ENCODE measurements at places on chromosomes 7 and 10. TPM values are rescaled to one million over a fixed set of nuclear protein-coding genes. Genes with fewer than 3 reads are reported as not detected.

ENTPD1 gene
- total RNA-seq, result 13.0 TPM

DRGX gene
- total RNA-seq, result not detected

ACADSB gene
- total RNA-seq, result 21.3 TPM

PRKG1 gene
- not detected for total RNA-seq

MMP21 gene
- not detected for total RNA-seq

TDRD1 gene
- 0.16 TPM for total RNA-seq

EBF3 gene
- total RNA-seq, result not detected

MPP7 gene
- 0.43 TPM for total RNA-seq

GPR15LG gene
- total RNA-seq, result not detected

OR13A1 gene
- not detected for total RNA-seq

ZNF394 gene
- 38.7 TPM for total RNA-seq

GIMAP7 gene
- 40.5 TPM for total RNA-seq

CHN2 gene
- total RNA-seq, result not detected

RAB19 gene
- total RNA-seq, result 23.0 TPM

NEUROD6 gene
- total RNA-seq, result not detected

CCDC3 gene
- 0.07 TPM for total RNA-seq

CALML3 gene
- total RNA-seq, result not detected

SFTPA2 gene
- not detected for total RNA-seq

FGFR2 gene
- total RNA-seq, result not detected

AGR2 gene
- not detected for total RNA-seq

HABP2 gene
- total RNA-seq, result not detected

PDZD7 gene
- total RNA-seq, result 0.93 TPM

SORCS1 gene
- not detected for total RNA-seq

DUS4L gene
- total RNA-seq, result 12.9 TPM

EPO gene
- not detected for total RNA-seq

TAS2R4 gene
- total RNA-seq, result 1.0 TPM

MUC3A gene
- total RNA-seq, result not detected

TRIM73 gene
- total RNA-seq, result 3.8 TPM

SLC39A12 gene
- total RNA-seq, result not detected

OSBPL3 gene
- total RNA-seq, result 93.7 TPM

SP4 gene
- total RNA-seq, result 20.4 TPM

TRPV6 gene
- total RNA-seq, result not detected

SLC26A3 gene
- total RNA-seq, result not detected

SUGCT gene
- 0.91 TPM for total RNA-seq

CLRN3 gene
- not detected for total RNA-seq

CNPY1 gene
- not detected for total RNA-seq

SPDYE1 gene
- total RNA-seq, result not detected

GHRHR gene
- not detected for total RNA-seq

MOSPD3 gene
- 12.1 TPM for total RNA-seq

PLXNA4 gene
- total RNA-seq, result 0.70 TPM

LCOR gene
- 20.5 TPM for total RNA-seq

KAZALD1 gene
- total RNA-seq, result 0.79 TPM

FAM25G gene
- not detected for total RNA-seq

ASAH2 gene
- total RNA-seq, result 4.6 TPM
